ENCODE measurements at places on chromosomes 11 and 22.

DNA sequence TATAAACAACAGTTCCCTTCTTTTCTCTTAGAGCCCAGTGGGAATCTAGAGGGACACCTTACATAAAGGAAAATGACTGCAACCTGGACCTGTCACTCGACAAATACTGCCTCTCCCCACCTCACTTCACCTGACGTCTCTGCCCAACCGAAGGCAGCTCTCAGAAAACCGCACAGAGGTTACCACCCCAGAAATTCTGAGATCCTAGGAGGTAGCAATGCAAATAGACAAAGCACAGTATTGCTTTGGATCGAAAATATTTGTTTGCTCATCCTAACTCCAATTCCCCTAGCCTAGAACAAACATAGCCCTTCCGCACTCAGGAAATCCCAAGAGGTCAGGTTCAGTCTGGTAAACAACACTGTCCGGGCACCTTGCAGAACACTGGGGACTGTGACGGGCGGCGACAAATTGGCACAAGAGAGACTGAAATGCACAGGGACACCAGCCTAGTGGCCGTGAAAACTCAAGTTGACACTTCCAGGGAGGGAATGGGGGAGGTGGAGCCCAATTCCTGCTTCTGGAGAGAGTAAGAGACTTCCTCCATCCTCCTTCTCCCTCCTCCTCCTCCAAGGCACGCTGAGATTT is 420 bp upstream of the TRIM44 start:
- no peak for DNase-seq

DNA sequence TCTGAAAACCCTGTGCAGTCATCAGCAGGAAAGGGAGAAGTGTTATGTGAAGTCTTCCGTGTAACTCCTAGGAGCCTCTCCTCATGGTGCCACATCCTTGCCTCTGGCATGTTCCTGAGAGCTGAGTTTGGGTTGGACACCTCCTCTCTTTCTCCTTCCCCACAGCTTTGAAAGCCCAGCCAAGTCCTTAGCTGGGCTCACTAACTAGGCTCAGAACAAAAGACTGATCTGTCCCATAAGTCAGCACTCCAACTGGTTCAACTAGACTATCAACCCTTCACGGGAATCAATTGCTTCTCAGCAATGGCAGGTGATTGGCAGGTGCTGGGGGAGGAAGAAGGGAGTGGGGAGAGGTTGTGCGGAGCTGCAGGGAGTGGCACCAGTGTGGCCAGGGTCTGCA is 509.9 kb upstream of the B3GAT1 start:
- DNase-seq = no peak

GRCh38 chr11:18548001-18548400 is 21.3 kb upstream of the TSG101 start:
- DNase-seq = no peak

GRCh38 chr11:117823946-117824420 is 561 bp downstream of the FXYD2 start:
- no peak for DNase-seq

GRCh38 chr11:64810891-64811272 is 531 bp upstream of the MEN1 start:
- no peak for DNase-seq

- DNase-seq = no peak
These were observed 38.3 kb downstream of the KCNJ4 start for GRCh38 chr22:38416621-38417251.

GRCh38 chr22:41226723-41227655 is 13.7 kb downstream of the CHADL start:
- no peak for DNase-seq

- DNase-seq = no peak
These were observed 30.7 kb downstream of the PDE2A start for GRCh38 chr11:72643547-72643946.

- DNase-seq = no peak
These were observed 15.1 kb upstream of the CEP295 start for GRCh38 chr11:93646399-93646798.

- no peak for DNase-seq
These were observed 6.4 kb upstream of the CEP295 start for GRCh38 chr11:93655047-93655446.

- DNase-seq = no peak
These were observed 21.5 kb downstream of the MTCH2 start for GRCh38 chr11:47620836-47621378.

- no peak for DNase-seq
These were observed 4.4 kb upstream of the RNF169 start for GRCh38 chr11:74744277-74744676.

DNA sequence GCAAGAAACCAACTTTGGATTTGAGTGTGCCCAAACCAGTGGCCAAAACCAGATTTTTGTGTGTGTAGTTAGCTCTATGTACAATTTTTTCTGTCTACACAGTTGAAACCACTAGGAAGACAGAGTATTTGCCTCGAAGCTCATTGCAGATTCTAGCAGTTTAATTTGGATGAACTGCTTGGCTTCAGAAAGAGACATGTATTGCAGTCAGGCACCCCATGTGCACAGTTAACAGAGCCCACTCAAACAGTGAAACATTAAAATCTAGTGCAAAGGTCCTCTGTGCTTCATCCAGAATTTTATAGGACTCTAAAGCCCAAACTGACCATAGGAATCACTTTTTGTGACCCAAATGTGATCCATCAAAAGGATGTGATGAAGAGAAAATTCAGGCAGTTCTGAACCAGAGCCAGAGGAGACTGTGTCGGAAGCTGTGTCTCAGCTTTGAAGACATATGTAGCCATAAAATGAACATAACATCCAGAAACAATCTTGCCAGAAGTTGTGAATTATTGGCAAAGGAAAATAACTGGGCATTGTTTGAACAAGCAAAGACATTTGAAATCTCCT is 82.7 kb downstream of the PANX1 start:
- no peak for DNase-seq

DNA sequence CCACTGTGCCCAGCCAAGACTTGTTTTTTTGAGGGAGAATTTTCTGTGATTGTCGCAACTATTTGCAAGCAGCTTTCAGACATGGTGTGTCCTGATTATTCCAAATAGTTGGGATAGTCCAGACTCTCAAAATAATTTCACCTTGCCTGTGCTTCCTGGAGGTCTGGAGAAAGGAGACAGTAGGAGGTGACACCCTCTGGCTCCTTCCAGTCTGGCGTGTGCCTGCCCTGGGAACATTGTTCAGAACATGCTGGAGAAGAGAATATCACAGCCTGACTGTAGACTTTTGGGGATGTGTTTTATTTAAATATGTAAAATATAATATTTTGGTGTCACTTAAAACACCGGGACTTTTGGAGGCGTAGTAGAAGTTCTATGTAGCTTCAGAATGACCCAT is 14.9 kb downstream of the ZNRF3 start:
- DNase-seq = no peak

- no peak for DNase-seq
These were observed 56.4 kb downstream of the RTL6 start for GRCh38 chr22:44441401-44442185.

DNA sequence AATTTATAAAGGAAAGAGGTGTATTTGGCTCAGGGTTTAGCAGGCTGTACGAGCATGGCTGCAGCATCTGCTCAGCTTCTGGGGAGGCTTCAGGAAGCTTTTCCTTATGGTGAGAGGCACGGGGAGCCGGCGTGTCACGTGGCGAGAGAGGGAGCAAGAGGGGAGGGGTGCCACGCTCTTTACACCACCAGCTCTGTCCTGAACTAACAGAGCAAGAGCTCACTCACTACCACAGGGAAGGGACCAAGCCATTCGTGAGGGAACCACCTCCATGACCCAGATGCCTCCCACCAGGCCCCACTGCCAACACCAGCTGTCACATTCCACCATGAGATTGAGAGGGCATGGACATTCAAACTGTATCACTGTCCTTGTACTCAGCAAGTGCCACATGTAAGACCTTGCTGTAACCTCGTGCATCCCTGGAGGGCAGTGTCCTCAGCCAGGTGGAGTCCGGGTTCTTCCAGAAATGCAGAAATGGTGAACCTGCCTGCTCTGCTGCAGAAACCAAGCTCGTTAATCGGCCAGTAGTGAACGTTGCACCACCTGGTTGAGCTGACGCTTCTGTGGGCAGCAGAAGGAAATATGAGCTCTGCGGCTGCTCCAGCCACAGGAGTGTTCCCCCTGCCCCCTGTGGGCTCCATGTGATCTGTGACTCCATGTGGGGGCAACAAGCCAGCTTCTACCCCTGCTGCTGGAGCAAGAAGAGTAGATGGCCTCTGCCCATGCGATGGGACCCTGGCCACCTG is 368.6 kb downstream of the TBC1D22A start:
- DNase-seq = peak; percentile 11

DNA sequence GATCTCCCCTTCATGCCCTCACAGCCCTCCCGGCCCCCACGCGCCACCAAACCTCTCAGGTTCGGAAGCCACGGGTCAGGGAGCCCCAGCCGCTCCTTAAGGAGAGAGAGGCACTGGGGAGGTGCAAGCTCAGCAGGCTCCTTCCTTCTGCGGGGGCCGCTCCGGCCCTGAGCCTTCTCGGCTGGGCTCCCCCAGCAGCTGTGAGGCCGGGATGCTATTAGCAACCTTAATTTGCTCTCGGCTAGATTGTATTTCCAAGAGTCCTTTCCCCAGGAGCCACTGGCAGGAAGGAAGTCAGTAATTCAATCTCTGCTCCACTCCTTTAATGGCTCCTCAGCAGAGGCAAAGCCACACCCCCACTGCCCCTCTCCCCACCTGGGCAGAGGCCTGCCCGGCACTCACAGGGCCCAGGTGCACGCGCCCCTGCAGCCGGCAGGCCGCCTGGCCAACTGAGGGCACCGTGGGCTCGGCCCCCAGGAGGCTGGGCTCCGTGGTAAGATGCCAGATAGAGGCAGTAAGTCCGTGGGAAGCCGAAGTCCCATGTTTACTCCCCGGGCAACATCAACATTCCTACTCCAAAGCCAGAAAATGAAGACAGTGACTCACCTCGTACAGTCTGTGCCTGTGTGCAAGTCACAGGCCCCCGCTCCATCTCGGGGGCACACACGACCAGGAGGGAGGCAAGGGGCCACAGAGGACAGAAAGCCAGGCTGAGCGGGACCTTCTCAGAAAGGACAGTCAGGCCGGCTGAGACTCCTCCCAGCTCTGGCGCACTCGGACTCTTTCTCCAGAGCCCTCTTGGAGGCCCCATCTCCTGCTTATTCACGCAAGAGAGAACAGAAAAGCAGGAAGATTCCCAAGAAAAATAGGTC is 5.2 kb downstream of the IGSF9B start:
- no peak for DNase-seq

Measured in SJCRH30 (cell line).